Activated CD8-positive, alpha-beta memory T cell treated with anti-CD3 and anti-CD28 coated beads, Interleukin-2, amount 10 ng/mL, durations not matched to agents 7 days and 5 days (primary cell): ENCODE measurements at places on chromosomes 11 and 22. TPM values are rescaled to one million over a fixed set of nuclear protein-coding genes. Genes with fewer than 3 reads are reported as not detected.

The TBX10 gene
- not detected for total RNA-seq

The BDNF gene
- total RNA-seq = not detected

DNA sequence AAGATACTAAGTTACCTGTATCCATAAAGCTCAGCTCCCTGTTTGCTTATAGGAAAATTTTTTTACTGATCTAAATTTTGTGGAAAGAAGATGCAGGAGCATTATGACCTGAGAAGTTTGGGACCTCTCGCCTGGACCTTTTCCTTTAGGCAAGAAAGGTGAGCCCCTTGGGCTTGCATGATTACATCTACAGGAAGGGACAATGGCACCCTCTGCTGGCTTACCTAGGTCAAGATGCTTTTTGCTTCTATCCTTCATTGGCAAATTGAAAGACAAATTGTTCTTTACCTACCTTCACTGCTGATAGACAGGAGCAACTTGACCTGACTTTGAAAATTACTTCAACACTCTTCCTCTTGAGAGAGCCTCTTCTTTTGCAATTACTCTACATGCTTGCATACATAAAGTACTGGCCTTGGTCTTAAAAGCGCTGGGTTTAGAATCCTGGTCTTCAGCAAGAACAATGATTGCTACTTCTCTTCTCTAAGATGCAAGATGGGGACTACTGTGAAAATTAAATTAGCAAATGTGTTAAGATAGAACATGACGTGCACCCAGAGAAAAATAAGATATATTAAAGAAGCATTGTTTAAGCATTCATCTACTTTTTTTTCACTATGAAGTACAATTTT, 147.2 kb downstream of the TRPC6 start:
- no peak for DNase-seq
- H3K4me1 ChIP-seq = no peaks in the 10 kb centered on the region
- no peak overlapping the region for H3K4me3 ChIP-seq
- no peaks in the 10 kb centered on the region for H3K27me3 ChIP-seq
- no peaks in the 10 kb centered on the region for H3K36me3 ChIP-seq

- no peaks in the 10 kb centered on the region for H3K27me3 ChIP-seq
- H3K4me3 ChIP-seq = no peak overlapping the region
- no peaks in the 10 kb centered on the region for H3K4me1 ChIP-seq
- no peak for DNase-seq
Measured at GRCh38 chr11:70343636-70344035, 54.7 kb upstream of the CTTN start.

- peaks cover 68% of the 10 kb centered on the region for H3K27me3 ChIP-seq
- H3K4me3 ChIP-seq = peak within 1 kb of the TSS; percentile 6
- no peak for DNase-seq
- peaks cover 2% of the 10 kb centered on the region for H3K36me3 ChIP-seq
Measured at GRCh38 chr11:67022961-67023956, at the start of gene SYT12. Gene SYT12, plus strand, starts transcription at chr11:67023134. Its CDS starts 7,011 bp downstream, at chr11:67030145.

- H3K27ac ChIP-seq = no peak overlapping the region
- H3K27me3 ChIP-seq = no peaks in the 10 kb centered on the region
- H3K4me1 ChIP-seq = peaks cover 12% of the 10 kb centered on the region
- H3K36me3 ChIP-seq = no peaks in the 10 kb centered on the region
- no peak overlapping the region for H3K4me3 ChIP-seq
- DNase-seq = no peak
Measured at GRCh38 chr11:10087186-10087922, 206.7 kb downstream of the SBF2 start.

- H3K27ac ChIP-seq = peak overlapping the region; percentile 91
- no peaks in the 10 kb centered on the region for H3K27me3 ChIP-seq
- peaks cover 27% of the 10 kb centered on the region for H3K36me3 ChIP-seq
- H3K4me1 ChIP-seq = peaks cover 52% of the 10 kb centered on the region
Measured at GRCh38 chr11:96388891-96389719, 607 bp downstream of the CCDC82 start.

GRCh38 chr22:46736705-46737104, 1.3 kb downstream of the CERK start:
- DNase-seq = no peak
- peaks cover 16% of the 10 kb centered on the region for H3K36me3 ChIP-seq
- peak overlapping the region; percentile 92 for H3K27ac ChIP-seq
- H3K27me3 ChIP-seq = no peaks in the 10 kb centered on the region
- H3K4me3 ChIP-seq = peak overlapping the region; percentile 86

DNA sequence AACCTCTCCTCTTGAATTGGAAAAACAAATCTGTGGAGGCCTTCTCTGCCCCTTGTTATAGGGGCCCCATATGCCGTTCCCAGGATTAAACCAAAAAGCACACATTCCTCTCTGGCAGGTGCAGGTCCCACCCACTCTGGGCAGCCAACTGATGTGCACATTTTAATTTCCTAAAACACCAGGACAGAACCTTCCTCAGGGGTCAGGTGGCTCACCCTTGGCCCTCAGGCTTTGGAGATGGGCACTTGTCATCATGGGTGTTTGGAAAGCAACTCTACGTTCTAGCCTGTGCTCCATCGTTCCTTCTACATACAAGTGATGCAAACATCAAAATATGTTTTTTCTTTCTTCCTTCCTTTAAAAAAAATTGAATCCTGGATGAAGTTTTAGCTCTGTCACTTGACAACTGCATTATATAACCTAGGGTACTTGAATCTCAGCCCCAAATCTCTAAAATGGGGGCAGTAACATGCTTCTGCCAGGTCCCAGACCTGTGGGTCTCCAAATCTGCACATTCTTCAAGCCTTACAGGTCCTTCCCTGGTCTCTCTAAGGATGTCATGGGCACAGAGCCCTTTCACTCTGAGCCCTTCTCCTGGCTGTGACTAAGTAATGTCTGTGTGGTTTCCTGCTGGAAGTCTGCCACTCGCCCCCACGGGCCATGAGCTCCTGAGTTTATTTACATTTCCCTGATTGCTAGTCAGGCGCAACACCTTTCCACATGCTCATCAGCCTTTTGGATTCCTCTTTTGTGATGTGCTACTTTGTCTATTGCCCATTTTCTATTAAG, 43.8 kb downstream of the KCNQ1OT1 start:
- no peaks in the 10 kb centered on the region for H3K27me3 ChIP-seq
- DNase-seq = no peak
- no peaks in the 10 kb centered on the region for H3K4me1 ChIP-seq
- no peak overlapping the region for H3K4me3 ChIP-seq
- no peak overlapping the region for H3K27ac ChIP-seq

The UBQLNL gene
- total RNA-seq = 0.19 TPM

The OR52H1 gene
- total RNA-seq = not detected

- peaks cover 2% of the 10 kb centered on the region for H3K36me3 ChIP-seq
- H3K4me1 ChIP-seq = peaks cover 18% of the 10 kb centered on the region
- H3K27me3 ChIP-seq = peaks cover 59% of the 10 kb centered on the region
Measured at GRCh38 chr11:134071766-134072402, 3.0 kb downstream of the JAM3 start.

The RNF26 gene
- 38.7 TPM for total RNA-seq

The MIAT gene
- 66.5 TPM for total RNA-seq

GRCh38 chr22:25795478-25795877, 53.5 kb downstream of the MYO18B start:
- H3K27me3 ChIP-seq = peaks cover 4% of the 10 kb centered on the region
- DNase-seq = no peak
- H3K36me3 ChIP-seq = no peaks in the 10 kb centered on the region
- no peaks in the 10 kb centered on the region for H3K4me1 ChIP-seq
- H3K4me3 ChIP-seq = no peak overlapping the region

DNA sequence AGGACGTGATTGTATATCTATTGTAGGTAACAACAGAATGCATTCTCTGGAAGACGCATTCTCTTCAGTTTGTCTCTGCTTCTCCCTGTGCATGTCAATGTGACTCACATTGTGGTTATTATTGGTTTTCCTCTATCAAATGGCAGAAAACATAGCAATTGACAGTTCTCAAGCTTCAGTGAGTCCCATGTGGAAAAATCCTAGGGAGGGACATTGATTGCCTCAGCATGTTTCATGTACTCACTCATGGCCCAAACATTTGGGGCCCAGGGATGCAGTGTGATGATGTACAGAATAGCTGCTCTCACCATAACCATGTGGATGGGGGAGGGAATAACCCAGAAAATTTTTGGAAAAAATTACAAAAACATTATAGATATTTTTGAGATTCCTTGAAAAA, 9.3 kb upstream of the ARL14EP start:
- DNase-seq = no peak
- peaks cover 15% of the 10 kb centered on the region for H3K4me1 ChIP-seq
- no peaks in the 10 kb centered on the region for H3K36me3 ChIP-seq
- H3K4me3 ChIP-seq = no peak overlapping the region

GRCh38 chr11:76672431-76673175, 2.1 kb upstream of the LRRC32 start:
- H3K27me3 ChIP-seq = peaks cover 34% of the 10 kb centered on the region
- H3K4me1 ChIP-seq = peaks cover 37% of the 10 kb centered on the region
- H3K27ac ChIP-seq = peak overlapping the region; percentile 69
- DNase-seq = peak; percentile 64

The SHANK3 gene
- total RNA-seq = not detected

The GRAP2 gene
- total RNA-seq = 257 TPM

- H3K36me3 ChIP-seq = no peaks in the 10 kb centered on the region
- no peak overlapping the region for H3K27ac ChIP-seq
- DNase-seq = peak; percentile 85
- no peak overlapping the region for H3K4me3 ChIP-seq
- peaks cover 37% of the 10 kb centered on the region for H3K27me3 ChIP-seq
Measured at GRCh38 chr11:2151500-2152257, 9.3 kb downstream of the INS start.

The SLC25A18 gene
- total RNA-seq = not detected

The C11orf24 gene
- 26.4 TPM for total RNA-seq

GRCh38 chr22:45999379-45999971, 22.5 kb upstream of the WNT7B start:
- H3K4me1 ChIP-seq = peaks cover 11% of the 10 kb centered on the region
- H3K36me3 ChIP-seq = no peaks in the 10 kb centered on the region
- no peak overlapping the region for H3K27ac ChIP-seq
- no peaks in the 10 kb centered on the region for H3K27me3 ChIP-seq

The CAT gene
- total RNA-seq = 21.6 TPM

DNA sequence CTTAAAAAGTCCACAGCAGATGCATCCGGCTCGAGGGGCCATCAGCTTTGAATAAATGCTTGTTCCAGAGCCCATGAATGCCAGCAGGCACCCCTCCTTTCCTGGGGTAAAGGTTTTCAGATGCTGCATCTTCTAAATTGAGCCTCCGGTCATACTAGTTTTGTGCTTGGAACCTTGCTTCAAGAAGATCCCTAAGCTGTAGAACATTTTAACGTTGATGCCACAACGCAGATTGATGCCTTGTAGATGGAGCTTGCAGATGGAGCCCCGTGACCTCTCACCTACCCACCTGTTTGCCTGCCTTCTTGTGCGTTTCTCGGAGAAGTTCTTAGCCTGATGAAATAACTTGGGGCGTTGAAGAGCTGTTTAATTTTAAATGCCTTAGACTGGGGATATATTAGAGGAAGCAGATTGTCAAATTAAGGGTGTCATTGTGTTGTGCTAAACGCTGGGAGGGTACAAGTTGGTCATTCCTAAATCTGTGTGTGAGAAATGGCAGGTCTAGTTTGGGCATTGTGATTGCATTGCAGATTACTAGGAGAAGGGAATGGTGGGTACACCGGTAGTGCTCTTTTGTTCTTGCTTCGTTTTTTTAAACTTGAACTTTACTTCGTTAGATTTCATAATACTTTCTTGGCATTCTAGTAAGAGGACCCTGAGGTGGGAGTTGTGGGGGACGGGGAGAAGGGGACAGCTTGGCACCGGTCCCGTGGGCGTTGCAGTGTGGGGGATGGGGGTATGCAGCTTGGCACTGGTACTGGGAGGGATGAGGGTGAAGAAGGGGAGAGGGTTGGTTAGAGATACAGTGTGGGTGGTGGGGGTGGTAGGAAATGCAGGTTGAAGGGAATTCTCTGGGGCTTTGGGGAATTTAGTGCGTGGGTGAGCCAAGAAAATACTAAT, 1.9 kb downstream of the NEAT1 start:
- peak overlapping the region; percentile 94 for H3K4me3 ChIP-seq
- peaks cover 2% of the 10 kb centered on the region for H3K27me3 ChIP-seq

The PGA4 gene
- not detected for total RNA-seq

GRCh38 chr22:35634015-35634414, 14.2 kb upstream of the APOL6 start:
- DNase-seq = no peak
- peaks cover 30% of the 10 kb centered on the region for H3K4me1 ChIP-seq
- H3K36me3 ChIP-seq = peaks cover 1% of the 10 kb centered on the region

The OR52A1 gene
- not detected for total RNA-seq

GRCh38 chr11:67492801-67493547, 10.1 kb downstream of the AIP start:
- peak; percentile 45 for DNase-seq
- peaks cover 14% of the 10 kb centered on the region for H3K4me1 ChIP-seq
- H3K36me3 ChIP-seq = peaks cover 19% of the 10 kb centered on the region
- no peaks in the 10 kb centered on the region for H3K27me3 ChIP-seq

- H3K4me3 ChIP-seq = peak overlapping the region; percentile 33
- H3K27ac ChIP-seq = peak overlapping the region; percentile 85
- H3K27me3 ChIP-seq = peaks cover 72% of the 10 kb centered on the region
- H3K4me1 ChIP-seq = peaks cover 24% of the 10 kb centered on the region
- peak; percentile 96 for DNase-seq
- H3K36me3 ChIP-seq = no peaks in the 10 kb centered on the region
Measured at GRCh38 chr11:44861849-44862557, 88.7 kb downstream of the TP53I11 start.

DNA sequence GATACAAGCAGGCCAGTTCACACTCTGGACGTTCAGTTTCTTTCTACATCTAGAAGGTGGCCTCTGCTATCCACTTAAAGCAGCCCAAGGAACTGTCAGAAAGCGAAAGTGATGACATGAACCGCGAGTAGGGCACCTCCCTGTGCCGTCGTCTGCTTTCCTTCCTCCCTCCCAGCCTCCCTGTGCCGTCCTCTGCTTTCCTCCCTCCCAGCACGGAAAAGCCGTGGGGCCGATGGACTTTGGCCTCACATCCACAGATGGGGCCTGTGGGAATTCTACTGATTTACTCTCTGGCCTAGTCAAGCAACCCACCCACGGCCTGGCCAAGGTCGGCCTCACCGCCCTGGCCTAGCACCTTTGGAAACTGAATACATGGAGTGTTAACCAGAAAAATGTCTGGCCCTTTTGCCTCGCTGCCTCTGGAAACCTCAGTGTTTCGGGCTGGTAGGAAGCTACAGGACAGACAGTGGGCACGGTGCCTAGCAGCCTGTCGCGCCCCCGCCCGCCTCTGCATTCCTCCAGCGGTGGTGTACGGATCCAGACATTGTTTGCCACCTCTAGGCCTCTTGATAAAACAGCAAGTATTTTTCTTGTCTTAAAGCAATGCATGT, 14.2 kb downstream of the PEX26 start:
- peaks cover 58% of the 10 kb centered on the region for H3K36me3 ChIP-seq
- DNase-seq = peak; percentile 71
- H3K4me3 ChIP-seq = peak overlapping the region; percentile 41
- H3K4me1 ChIP-seq = peaks cover 30% of the 10 kb centered on the region
- H3K27ac ChIP-seq = peak overlapping the region; percentile 82
- no peaks in the 10 kb centered on the region for H3K27me3 ChIP-seq

DNA sequence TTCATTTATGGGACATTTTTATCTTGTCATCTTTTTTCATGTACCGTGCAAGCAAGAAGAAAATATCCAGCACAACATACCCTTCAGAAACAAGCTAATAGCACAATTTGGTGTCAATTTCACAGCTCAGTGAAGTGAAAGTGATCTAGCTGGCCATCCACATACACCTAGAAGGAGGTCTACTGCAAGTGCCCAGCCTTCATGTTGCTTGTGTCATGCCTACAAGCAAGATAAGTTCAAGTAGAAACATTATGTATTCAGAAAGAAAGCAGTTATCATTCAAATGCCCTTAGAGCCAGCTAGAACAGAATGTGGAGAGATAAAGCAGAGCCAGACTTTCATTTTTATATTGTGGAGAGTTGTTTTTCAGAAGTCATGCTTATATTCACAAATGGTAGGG, 325.7 kb upstream of the PITPNB start:
- no peaks in the 10 kb centered on the region for H3K4me1 ChIP-seq
- DNase-seq = no peak
- H3K4me3 ChIP-seq = no peak overlapping the region

GRCh38 chr11:16194566-16194965, 161.8 kb downstream of the SOX6 start:
- no peaks in the 10 kb centered on the region for H3K4me1 ChIP-seq
- no peak for DNase-seq
- H3K27ac ChIP-seq = no peak overlapping the region
- H3K27me3 ChIP-seq = no peaks in the 10 kb centered on the region
- no peaks in the 10 kb centered on the region for H3K36me3 ChIP-seq
